GM23338 (cell line): ENCODE measurements at places on chromosomes 11 and 22. TPM values are rescaled to one million over a fixed set of nuclear protein-coding genes. Genes with fewer than 3 reads are reported as not detected.

- DNase-seq = no peak
Measured at GRCh38 chr22:44930016-44930710, 79.6 kb downstream of the PHF21B start.

SCO2 gene
- 1.6 and 4.9 TPM in 2 replicates for total RNA-seq

- no peak for DNase-seq
Measured at GRCh38 chr11:10638316-10638925, 55.1 kb downstream of the IRAG1 start.

TUBA8 gene
- 0.31 TPM in 1 of 2 replicates, not detected in the other for total RNA-seq

DNA sequence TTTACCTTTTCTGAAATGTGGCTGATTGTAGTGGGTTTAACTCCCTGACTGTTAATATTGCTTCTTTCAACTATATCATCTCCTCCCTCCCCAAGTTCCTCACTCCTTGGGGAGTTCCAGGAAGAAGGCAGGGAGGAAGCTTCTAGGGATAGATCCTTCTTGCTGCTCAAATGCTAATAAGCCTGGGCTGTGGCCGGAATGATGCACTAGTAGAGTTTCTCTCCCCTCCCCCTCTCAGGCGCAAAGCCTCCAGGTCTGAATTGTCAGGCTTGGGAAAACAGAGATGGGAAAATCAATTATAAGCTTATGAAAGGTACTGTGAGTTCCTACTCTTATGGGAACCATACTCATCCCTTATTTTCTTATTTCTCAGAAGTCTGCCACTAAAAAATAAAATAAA, 30.8 kb downstream of the FEZ1 start:
- DNase-seq = peak; percentile 65

DNA sequence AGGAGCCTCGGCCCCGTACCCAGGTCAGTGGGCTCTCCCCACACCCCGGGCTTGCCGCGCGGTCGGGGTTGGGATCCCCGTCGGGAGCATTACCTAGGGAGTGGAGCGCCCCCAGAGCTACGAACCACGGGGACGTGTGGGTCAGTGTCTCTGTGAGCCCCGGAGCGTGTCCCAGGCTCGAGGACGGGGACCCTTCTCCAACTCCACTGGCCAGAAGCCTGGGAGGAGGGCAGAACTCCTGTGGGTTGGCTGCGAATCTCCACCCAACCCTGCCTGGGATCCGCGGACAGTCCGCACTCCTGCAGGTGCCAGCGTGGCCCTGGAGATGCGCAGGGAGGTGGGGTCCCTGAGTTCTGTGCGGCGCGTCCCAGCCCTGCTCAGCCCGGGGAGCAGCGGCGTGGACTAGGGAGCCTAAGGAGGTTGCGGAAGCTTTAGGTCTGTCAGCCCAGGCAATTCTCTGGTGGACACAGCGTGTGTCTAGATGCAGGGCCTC, 346 bp downstream of the PPFIBP2 start:
- DNase-seq = peak; percentile 38

DNA sequence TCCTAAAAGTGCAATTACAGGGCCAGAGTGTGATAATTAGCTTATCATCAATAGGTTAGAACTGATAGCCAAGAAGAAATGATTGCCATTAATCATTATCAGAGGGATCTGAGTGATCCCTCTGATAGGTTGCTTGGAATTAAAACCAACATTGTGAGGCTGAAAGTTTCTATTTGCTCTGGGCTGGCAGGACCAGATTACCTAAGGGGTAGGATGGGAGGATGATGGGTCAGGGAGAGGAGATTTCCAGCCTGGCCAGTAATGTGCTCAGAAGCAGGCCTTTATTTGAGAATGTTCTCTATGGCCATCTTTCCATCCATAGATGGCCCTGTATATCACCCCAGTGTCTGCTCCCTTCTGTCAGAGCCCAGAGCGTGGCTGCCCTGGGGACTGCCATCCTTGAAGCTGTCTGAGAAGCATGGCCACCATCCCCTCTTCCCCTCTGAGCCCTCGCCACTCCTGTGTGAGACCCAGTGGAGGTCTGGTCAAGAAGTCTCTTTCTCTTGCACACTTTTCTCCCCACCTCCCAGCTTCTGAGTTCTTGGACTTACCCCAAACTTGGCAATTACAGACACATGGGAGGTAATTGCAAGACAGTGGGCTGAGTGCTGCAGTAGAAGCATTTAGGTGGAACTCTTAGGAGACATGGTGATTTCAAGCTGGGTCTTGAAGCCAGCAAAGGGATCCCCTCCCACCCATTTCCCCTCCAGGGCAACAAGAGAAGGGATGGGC, 11.7 kb downstream of the PARVA start:
- no peak for DNase-seq

DNA sequence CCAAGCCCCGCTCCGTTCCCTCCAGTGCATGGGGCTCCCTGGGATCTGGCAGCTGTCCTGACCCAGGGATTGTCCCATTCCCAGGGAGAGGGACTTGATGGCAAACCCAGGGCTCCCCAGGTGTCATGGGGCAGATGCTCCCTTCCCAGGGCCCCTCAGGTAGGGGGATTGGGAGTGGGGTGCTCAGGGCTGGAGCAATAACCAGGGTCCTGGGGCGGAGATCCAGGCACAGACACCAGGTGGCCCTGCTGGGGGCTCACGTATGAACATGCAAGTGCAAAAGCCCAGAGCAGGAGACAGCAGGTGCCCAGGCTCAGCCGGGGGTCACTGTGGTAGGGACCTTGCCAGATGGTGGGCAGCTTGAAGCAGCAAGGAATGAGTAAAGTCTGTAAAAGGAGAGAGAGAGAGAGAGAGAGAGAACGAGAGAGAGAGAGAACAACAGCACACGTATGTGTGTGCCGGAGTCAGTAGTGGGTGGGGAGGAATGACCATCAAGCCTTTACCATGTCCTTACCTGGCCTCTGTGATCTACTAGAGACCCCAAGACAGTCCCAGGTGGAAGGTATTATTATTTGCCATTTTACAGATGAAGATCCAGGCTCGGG, 19.3 kb upstream of the MPPED1 start:
- no peak for DNase-seq

DNA sequence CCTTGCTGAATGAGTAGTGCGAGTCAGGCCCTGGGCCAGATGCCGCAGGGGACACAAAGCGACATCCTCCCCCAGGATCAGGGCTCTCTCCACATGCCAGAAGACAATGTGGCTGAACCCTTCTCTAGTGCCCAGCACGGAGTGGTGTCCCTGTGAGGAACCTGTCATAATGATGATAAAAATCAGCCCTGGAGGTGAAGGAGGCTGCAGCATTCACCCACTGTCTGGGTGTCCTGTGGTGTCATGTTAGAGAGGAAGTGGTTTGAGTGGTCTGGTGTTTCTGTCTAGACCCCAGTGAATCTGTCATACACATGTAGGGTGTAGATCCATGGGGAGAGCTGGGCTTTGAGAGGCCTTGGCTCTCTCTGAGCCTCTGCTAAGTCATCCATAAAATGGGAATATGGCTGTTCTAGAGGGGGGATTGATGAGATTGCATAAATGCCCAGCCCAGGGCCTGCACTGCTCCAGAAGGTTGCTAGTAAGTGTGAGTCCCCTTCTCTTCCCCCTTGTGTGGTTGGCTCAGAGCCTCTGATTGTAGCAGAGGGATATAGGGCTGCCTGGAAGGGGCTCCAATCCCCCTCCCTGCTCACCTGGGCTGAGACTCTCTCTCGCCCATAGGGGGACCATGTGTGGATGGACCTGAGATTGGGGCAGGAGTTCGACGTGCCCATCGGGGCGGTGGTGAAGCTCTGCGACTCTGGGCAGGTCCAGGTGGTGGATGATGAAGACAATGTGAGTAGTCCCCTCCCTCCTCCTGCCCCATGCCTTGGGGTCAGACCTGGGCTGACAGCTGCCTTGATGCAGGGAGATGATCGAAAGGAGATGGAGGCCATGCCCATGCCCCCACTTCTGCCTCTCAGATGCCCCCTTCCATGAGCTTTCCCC, 14.3 kb downstream of the MYO7A start:
- no peak for DNase-seq

DNA sequence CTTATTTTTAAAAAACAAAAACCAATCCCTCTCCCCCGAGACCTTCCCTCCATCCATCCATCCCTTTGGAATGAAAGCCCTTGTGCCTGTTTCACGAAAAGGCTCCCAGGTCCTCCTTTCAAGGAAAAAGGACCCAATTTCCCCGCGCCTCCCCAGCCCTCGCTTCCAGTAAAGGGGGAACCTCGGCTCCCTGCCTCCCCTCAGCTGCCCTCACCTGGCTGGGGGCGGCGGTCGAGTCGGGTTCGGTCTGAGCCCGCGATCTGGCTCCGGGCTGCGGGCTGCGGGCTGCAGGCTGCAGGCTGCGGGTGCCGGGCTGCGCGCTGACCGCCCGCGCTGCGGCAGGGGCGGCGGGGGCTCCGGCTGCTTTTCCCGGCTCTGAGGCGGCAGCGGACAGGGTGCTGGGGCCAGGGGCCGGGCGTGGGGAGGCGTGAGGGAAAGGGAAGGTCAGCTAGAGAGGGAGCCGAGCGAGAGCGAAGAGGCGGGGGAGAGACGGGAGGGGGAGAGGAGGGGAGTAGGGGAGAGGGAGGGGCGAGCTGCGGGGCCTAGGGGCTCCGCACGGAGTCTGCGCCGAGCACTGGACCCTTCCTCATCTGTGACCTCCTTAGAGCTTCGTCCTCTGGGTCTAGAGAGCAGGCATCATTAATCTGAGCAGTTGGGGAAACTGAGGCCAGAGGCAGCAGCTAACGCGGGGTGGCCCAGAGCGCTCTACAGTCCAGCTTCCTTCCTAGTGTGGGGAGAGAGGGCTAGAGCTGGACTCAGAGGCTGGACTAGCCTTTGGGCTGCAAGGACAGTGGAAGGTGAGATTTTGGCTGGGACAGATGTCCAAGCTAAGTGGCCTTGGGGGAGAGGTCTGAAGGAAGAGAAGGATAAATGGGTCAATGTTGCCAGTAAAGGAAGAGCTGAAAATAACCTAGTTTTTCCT, at the start of gene C1QTNF4:
Gene C1QTNF4 (minus strand): TSS at position 478 of the 922 bp plus-strand sequence. CDS start 3,601 bp downstream, outside the sequence.
- peak; percentile 70 for DNase-seq

DEAF1 gene
- 33.5 and 42.6 TPM in 2 replicates for total RNA-seq

GRCh38 chr11:65452806-65453490, 30.4 kb downstream of the NEAT1 start:
- no peak for DNase-seq

DNA sequence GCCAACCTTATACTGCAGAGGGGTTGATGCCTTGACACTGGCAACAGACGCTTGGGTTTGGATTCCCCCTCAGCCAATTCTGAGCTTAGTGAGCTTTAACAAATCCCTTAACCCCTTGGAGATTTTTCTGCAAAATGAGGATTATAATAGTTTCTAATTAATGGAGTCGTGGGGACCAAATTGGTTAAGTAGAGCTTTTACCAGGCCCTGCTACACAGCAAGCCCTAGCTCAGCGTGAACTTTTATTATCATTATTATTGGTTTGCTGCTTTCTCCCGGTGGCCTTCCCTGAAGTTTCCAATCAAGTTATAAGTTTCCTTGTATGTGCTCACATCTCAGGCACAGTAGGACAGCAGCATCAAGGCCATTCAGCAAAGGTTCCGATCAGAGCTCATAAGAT, 156.6 kb upstream of the GUCY1A2 start:
- no peak for DNase-seq

MUC15 gene
- not detected in 2 replicates for total RNA-seq

MMP1 gene
- not detected in 2 replicates for total RNA-seq

GRCh38 chr11:59754494-59754858, 700 bp upstream of the STX3 start:
- DNase-seq = peak; percentile 17

OR51B4 gene
- total RNA-seq = not detected in 2 replicates

DNA sequence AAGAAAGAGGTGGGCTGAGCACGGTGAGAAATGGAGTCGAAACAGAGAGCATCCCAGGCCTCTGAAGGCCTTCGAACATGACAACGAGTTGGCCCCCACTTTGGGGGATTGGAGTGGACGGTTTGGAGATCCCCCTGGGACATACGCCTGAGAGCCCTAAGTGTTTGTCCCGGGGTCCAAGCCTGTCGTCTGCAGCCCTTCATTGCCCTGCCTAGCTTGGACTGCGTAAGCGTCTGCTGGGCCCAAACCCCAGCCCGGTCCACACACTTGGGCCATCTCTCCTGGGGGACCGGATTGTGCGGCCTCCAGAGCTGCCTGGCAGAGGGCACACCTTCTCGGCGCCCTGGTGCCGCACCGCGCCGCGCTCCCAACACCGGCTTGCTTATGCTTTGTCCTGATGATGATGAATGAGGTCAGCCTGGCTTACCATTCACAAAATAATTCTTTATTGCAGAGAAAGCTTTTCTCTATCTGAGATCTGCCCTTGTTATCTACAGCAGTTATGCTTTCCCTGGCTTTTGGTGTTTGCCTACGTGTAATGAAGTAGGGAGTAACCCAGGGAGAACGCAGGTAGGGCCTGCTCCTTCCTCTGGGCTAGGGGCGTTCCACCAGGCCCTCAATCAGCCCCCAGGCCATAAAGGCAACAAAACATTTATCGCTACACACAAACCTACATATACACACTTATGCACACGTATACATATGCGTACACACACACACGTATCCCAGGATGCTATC, 85.9 kb upstream of the PPARA start:
- no peak for DNase-seq
